ENCODE measurements at places on chromosomes 5 and 9.

- no peak for DNase-seq
Observed at GRCh38 chr5:135040034-135040332, 6.0 kb upstream of the PITX1 start.

GRCh38 chr9:113753398-113754119 is 122.5 kb upstream of the ZNF618 start:
- DNase-seq = no peak

- DNase-seq = no peak
Observed at GRCh38 chr5:149685494-149685893, 44.6 kb upstream of the PPARGC1B start.

GRCh38 chr5:54902791-54903473 is 82.5 kb downstream of the ESM1 start:
- DNase-seq = peak; percentile 65

DNA sequence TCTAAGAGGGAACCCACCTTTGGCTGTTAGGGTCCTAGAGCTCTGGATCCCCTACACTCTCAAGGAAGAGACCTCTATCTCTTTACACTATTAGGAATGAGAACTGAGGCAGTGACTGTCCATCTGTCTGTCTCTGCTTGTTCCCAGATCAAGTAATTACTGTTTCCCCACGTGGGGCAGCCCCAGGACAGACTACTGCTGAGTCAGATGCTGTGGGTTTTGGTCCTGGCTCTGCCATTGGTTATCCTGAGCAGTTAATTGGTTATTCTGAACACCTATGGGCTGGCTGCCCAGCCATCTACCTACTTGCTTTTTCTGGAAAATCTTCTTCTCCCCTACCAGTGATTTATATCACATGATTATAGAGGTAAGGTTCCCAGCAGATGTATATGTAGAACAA is 33.3 kb downstream of the FBXO10 start:
- no peak for DNase-seq

DNA sequence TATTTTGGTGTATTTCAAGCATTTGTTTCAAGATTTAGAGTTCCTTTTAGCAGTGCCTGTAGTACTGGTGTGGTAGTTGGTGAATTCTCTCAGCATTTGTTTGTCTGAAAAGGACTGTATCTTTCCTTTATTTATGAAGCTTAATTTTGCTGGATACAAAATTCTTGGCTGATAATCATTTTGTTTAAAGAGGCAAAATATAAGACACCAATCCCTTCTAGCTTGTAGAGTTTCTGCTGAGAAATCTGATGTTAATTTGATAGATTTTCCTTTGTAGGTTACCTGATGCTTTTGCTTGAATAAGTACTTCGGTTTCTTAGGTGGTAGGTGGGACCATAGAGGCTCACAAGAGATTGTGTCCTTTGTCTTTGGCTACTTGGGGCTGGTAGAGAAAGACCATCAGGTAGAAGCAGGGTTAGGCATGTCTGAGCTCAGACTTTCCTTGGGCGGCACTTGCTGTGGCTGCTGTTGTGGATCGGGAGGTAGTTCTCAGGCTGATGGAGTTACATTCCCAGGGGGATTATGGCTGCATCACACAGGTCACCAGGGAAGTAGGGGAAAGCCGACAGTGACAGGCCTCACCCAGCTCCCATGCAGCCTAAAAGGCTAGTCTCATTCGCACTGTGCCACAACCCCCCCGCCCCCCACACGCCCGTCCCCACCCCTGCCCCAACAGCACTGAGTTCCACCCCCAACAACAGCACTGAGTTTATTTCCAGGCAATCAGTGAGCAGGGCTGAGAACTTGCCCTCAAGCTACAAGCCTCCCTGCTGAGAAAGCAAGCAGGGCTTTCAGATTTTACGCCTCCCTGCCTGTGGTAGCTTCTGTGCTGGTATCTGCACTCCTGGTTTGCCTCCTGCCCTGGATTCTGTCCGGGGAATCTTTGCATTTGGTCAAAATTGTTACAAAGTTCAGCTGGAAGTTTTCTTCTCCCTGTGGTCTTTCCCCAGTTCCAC is 127.1 kb upstream of the GLRA1 start:
- DNase-seq = no peak

- DNase-seq = no peak
Observed at GRCh38 chr5:44885903-44886302, 77.2 kb downstream of the MRPS30 start.

DNA sequence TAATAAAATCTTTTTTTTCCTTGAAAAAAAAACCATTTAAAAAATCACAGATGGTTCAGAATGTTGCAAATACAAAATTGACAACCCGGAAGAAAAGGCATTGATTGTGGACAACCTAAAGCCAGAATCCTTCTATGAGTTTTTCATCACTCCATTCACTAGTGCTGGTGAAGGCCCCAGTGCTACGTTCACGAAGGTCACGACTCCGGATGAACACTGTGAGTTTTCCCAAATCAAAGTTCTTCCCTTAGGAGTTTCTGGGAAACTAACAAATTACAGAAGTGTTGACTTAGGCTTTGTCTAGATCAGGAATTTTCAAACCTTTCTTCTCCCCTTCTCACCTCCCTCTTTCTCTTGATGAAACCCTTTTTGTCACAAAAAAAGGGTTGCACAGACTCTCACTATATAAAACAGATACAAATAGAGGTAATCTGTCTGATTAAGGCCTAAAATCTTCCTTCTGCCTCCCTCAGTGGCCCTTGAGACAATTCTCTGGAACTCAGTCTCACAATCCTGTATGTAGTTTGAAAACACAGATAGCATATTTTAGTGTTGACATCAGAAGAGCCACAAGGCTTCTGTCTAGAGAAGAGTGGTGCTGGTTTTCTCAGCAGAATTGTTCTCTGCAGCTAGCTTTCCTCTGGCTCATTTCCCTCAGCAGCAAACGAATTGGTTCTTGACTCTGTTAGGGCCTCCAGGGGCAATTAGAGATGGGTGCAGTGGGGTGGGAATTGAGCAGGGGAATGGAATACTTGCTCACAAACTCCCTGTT is 79.5 kb downstream of the OSMR start:
- no peak for DNase-seq

DNA sequence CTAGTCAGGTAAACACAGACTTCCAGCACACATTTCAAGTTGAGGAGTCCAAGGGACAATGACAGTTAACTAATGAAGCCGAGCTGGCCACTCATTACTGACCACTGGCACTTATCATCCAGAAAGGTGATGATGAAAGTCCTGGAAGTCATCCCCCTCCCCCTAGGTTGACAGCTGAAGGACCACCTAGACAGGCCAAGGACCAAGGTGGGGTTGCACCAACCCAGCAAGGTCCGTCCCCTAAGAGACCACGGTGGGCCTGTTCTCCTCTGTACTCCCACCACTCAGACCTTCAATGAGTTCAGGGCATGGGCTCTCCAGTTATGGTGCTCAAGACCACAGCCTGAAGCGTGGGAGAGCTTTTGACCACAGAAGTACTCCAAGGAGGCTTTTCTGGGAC is 13.2 kb downstream of the P4HA2 start:
- DNase-seq = no peak

DNA sequence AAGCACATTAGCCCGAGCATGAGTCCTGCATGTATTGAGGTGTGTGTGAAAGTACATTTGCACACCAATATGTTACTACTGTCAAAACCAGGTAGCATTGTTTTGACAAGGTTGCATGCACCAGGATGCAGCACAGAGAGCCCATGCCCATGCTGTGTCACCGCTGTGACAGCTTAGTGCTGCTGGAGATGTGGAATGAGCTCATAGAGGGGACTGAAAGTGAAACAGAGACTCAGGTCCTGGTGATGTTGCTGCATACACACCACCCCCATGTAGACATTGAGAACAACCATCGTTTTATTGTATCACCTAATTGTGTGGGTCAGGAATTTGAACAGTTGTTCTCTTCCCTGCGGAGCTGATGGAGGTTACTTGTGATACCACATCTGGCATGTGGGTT is 53.0 kb downstream of the GADD45G start:
- peak; percentile 43 for DNase-seq

- peak; percentile 44 for DNase-seq
Observed at GRCh38 chr5:131209506-131210150, 38.9 kb downstream of the LYRM7 start.

DNA sequence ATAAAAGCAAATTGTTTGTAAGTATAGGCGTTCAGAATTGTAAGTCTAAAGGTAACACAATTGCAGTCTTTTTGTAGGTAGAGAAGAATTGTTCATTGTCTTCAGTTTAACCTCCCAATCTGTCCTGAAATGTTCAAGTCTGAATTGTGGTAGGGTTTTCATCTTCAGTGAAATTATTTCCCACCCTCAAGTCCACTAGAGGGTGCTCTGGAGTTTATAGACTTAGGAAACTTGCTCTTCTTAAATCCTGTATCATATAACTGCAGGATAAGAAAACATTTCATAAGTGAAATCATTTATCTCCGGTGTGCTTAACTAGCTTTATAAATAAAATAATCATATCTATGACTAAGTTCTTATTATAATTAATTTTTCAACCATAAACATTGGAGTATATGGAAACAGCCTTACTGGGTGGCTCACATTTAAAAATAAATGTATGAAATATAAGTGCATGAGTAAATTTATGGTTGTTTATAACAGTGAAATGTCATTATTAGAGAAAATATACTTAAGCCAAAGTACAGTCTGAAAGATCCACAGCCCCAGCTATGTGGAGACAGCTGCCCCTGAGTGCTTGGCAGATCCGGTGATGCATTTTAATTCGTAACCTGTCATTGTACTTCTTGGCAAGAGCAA is 182.4 kb upstream of the OTULINL start:
- DNase-seq = no peak

- DNase-seq = no peak
Observed at GRCh38 chr5:43227655-43228054, 35.6 kb downstream of the NIM1K start.

- no peak for DNase-seq
Observed at GRCh38 chr9:105662184-105663104, at the start of gene TAL2. TAL2 (plus strand) TSS chr9:105662457; CDS start chr9:105662497, 40 bp downstream.

DNA sequence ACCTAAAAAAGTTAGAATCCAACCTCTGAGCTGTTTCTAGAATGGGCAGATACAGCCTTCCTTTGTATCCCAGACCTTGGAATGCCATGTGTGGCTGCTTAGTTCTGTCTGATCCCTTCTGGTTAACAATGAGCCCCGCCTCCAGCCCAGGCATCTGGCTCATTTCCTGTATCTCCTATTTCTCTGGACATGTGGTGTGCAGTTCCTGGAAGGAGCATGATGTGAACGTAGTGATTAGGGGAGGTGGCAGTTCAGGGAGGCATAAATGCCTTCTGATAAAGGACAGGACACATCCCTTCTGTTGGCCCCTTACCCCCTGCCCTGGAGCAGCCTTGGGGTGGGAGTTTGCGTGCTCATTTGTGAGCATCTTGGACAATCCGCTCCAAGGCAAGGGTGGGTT is 243.0 kb downstream of the ZSWIM6 start:
- no peak for DNase-seq

GRCh38 chr9:94743035-94743954 is 16.8 kb downstream of the AOPEP start:
- no peak for DNase-seq

DNA sequence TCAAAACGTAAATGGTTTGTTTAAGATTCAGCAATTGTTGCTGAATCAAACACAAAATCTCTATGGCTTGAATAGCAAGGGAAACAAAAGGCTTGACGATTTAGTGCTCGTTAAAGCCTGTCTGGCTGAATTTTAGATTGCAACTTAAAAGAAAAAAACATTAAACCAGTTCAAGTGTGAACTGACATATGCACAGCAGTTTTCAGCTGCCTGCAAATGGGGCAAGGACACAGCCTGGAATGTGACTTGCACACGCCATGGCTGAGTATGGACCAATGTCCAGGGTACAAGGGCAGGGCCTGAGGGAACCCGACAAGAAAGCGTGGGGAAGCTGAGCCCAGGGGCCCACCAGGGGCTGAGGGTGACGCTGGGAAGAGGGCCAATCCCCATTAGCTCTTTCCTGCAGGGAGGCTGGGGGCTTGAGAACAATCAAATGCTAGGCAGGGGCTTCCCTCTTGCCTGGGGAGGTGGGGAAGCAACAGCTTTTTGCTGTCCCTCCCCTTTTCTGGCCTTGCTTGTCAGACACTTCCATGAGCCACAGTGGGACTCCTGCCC is 89.6 kb upstream of the LRRTM2 start:
- DNase-seq = no peak

DNA sequence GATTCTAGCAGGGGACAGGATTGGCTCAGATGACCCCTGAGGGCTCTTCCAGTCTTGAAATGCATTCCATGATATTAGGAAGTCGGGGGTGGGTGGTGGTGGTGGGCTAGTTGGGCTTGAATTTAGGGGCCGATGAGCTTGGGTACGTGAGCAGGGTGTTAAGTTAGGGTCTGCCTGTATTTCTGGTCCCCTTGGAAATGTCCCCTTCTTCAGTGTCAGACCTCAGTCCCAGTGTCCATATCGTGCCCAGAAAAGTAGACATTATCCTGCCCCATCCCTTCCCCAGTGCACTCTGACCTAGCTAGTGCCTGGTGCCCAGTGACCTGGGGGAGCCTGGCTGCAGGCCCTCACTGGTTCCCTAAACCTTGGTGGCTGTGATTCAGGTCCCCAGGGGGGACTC is 2.9 kb upstream of the MYOZ3 start:
- no peak for DNase-seq

- no peak for DNase-seq
Observed at GRCh38 chr5:98773214-98773463, 324 bp upstream of the RGMB start.

DNA sequence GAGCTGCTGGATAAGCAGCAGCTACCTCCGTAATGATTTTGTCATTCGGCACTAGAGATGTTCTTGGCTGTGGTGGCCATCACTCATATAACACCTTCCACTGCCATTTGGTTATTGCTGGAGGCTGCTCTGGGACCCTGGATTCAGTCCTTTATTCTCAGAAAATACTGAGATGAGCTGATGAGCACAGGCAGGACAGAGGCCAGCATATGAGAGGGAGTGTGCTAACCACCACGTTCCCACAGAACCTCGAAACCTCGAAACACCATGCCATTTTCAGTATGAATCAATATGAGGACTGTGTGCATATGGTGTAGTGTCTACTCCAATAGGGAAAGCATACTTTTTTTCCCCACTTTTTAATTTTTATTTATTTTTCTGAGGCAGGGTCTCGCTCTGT is 56.6 kb downstream of the ADAM19 start:
- DNase-seq = peak; percentile 32

- no peak for DNase-seq
Observed at GRCh38 chr9:129361196-129361595, 183.1 kb upstream of the IER5L start.
